Activated CD4-positive, alpha-beta T cell treated with anti-CD3 and anti-CD28 coated beads, Interleukin-2, amount 10 ng/mL, durations not matched to agents 24 days and 14 days (primary cell): ENCODE measurements at places on chromosomes 4 and X. TPM values are rescaled to one million over a fixed set of nuclear protein-coding genes. Genes with fewer than 3 reads are reported as not detected.
A peak's percentile ranks its signal among the peaks of the same experiment; 100 is the strongest.

BRS3 gene
- total RNA-seq: not detected in 2 replicates

PABPC4L gene
- total RNA-seq: not detected in 2 replicates

COL25A1 gene
- not detected in 2 replicates for total RNA-seq

GRID2 gene
- not detected in 2 replicates for total RNA-seq

ADAM29 gene
- total RNA-seq: not detected in 2 replicates

GPR34 gene
- 0.16 and 0.43 TPM in 2 replicates for total RNA-seq

NPFFR2 gene
- total RNA-seq: not detected in 2 replicates

ADAMTS3 gene
- total RNA-seq: not detected in 2 replicates

- no peak for DNase-seq
- H3K4me3 ChIP-seq: no peak overlapping the region
- H3K4me1 ChIP-seq: no peaks in the 10 kb centered on the region
- H3K36me3 ChIP-seq: no peaks in the 10 kb centered on the region
- H3K27me3 ChIP-seq: no peaks in the 10 kb centered on the region
- no peak overlapping the region for H3K27ac ChIP-seq
Observed at GRCh38 chr4:84338367-84338766, 160.7 kb downstream of the NKX6-1 start.

DNA sequence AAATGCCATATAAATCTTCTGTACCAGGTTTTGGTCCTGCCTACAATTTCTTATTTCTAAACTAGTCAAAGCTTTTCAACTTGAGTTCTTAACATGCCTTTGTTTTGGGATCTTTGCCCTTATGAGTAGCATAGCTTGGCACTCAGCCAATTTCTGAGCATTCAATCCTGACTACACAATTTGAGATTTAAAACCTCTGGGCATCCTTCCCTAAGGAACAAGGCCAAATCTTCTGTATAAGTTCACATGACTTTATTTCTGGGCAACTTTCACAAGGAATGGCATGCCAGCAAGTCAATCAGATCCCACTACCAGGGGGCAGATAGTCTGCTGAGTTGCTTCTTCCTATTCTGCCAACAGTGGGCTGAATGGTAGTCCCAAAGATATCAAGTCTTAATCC, 254.2 kb downstream of the ADAMTS3 start:
- no peaks in the 10 kb centered on the region for H3K36me3 ChIP-seq
- H3K4me1 ChIP-seq: peaks cover 6% of the 10 kb centered on the region
- H3K4me3 ChIP-seq: no peak overlapping the region
- DNase-seq: no peak
- H3K27ac ChIP-seq: no peak overlapping the region

GRCh38 chrX:73525928-73526690, 36.9 kb upstream of the CHIC1 start:
- H3K27me3 ChIP-seq: no peaks in the 10 kb centered on the region
- no peaks in the 10 kb centered on the region for H3K36me3 ChIP-seq
- no peak overlapping the region for H3K27ac ChIP-seq
- H3K4me1 ChIP-seq: no peaks in the 10 kb centered on the region
- no peak for DNase-seq
- H3K4me3 ChIP-seq: no peak overlapping the region

GRCh38 chr4:119638359-119638758, 9.8 kb upstream of the PDE5A start:
- H3K27ac ChIP-seq: no peak overlapping the region
- no peaks in the 10 kb centered on the region for H3K4me1 ChIP-seq
- no peak for DNase-seq
- H3K36me3 ChIP-seq: no peaks in the 10 kb centered on the region
- no peak overlapping the region for H3K4me3 ChIP-seq
- peaks cover 13% of the 10 kb centered on the region for H3K27me3 ChIP-seq

DNA sequence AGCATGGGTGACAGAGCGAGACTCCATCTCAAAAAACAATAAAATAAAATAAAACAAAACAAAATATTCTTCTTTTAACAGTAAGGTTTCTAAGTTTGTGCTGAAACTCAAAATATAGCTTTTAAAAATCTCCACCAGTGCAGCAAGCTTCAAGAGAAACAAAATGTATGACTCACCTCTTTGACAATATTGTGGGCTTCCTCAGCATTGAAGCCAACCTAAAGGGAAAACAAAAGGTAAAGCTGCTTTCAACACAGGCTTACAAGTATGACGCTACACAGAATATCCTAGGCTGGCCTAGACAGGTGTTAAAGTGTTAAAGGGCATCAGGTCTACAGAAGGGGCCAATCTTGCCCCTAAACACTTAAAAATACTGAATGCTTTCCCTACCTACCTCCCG, 1.2 kb downstream of the DYNLT3 start:
- H3K27me3 ChIP-seq: no peaks in the 10 kb centered on the region
- peaks cover 10% of the 10 kb centered on the region for H3K36me3 ChIP-seq
- H3K4me1 ChIP-seq: peaks cover 13% of the 10 kb centered on the region
- peak; percentile 66 for DNase-seq
- H3K27ac ChIP-seq: peak overlapping the region; percentile 83
- peak overlapping the region; percentile 79 for H3K4me3 ChIP-seq

DNA sequence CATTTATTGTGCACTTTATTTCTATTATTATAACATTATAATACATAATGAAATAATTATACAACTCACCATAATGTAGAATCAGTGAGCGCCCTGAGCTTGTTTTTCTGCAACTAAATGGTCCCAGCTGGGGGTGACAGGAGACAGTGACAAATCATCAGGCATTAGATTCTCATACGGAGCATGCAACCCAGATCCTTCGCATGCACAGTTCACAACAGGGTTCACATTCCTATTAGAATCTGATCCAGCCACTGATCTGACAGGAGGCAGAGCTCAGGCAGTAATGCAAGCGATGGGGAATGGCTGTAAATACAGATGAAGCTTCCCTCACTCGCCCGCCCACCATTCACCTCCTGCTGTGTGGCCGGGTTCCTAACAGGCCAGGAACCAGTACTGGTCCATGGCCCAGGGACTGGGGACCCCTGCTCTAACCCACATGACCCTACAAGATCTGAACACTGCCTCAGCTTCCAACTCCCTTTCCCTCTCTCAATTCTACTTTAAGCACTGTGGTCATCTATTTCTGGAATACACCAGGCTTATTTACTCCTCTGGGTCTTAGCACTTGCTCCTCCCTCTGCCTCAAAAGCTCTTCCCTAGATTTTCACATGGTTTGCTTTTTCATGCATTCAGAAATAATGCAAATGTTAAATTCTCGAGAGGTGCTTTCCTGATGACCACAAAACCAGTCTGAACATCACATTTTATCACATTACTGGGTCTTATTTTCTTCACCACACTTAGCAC, 166.8 kb upstream of the HCCS start:
- H3K4me1 ChIP-seq: no peaks in the 10 kb centered on the region
- H3K4me3 ChIP-seq: no peak overlapping the region
- no peak for DNase-seq
- no peaks in the 10 kb centered on the region for H3K27me3 ChIP-seq
- H3K36me3 ChIP-seq: no peaks in the 10 kb centered on the region

DNA sequence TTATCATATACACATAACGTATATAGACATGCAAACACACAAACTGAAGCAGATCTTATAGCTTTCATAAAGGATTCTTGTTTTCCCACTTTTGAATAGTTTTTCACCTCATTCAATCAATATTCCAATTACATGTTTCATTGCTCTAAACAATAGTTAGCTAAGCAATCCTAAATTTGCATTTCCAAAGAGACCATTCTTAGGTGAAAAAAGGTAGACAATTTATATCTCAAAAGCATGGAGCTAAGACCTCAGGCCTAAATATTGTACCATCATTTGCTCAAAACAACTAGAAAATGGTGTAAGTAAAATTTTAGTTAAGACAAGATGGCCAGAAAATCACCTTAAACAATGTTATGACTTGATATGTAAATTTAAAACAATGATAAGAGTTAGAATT, 1148.5 kb upstream of the DIAPH2 start:
- H3K4me1 ChIP-seq: no peaks in the 10 kb centered on the region
- no peak for DNase-seq
- no peaks in the 10 kb centered on the region for H3K27me3 ChIP-seq
- H3K4me3 ChIP-seq: no peak overlapping the region
- no peak overlapping the region for H3K27ac ChIP-seq

GRCh38 chr4:1767770-1768366, 25.2 kb upstream of the FGFR3 start:
- no peaks in the 10 kb centered on the region for H3K36me3 ChIP-seq
- H3K4me3 ChIP-seq: peak overlapping the region; percentile 79
- H3K27me3 ChIP-seq: peaks cover 22% of the 10 kb centered on the region
- H3K27ac ChIP-seq: no peak overlapping the region

DNA sequence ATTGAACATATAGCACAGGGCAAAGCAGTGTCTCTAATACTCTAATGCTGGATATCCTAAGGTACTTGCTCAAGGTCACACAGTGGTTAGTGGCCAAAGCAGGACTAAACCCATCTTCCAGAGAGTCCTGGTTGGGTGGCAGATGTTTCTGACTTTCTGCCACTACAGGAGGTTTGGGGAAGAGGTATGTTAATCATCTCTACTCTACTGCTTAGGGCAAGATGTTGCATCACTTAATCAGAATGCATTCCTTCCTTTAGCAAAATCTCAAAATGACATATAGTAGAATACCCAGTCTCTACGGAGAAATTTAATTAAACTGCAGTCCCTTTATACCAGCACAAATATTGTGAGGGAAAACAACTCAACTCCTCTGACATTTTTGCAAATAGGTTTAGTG, 190.7 kb upstream of the FAM241A start:
- DNase-seq: no peak
- H3K36me3 ChIP-seq: no peaks in the 10 kb centered on the region
- no peak overlapping the region for H3K4me3 ChIP-seq
- no peak overlapping the region for H3K27ac ChIP-seq
- no peaks in the 10 kb centered on the region for H3K27me3 ChIP-seq
- no peaks in the 10 kb centered on the region for H3K4me1 ChIP-seq

DNA sequence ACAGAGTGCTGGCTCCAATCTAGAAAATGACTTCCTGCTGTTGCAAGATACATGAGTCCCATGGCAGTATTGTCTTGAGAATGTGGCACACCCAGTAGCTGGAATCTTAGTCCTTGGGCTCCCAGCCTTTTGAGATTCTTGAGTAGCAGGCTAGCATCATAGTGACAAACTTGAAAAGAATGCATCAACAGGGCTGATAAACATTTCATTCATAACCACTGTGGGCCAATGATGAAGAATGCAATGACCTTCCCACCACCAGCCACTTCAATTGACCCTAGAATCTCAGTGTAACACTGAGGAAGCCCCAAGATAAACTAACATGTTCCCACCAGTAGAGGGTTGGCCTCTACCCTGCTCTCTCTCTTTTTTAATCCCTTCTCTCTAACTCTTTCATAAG, 329.3 kb downstream of the GBA3 start:
- H3K27me3 ChIP-seq: no peaks in the 10 kb centered on the region
- DNase-seq: no peak
- no peaks in the 10 kb centered on the region for H3K36me3 ChIP-seq
- no peak overlapping the region for H3K4me3 ChIP-seq
- H3K4me1 ChIP-seq: no peaks in the 10 kb centered on the region

DNA sequence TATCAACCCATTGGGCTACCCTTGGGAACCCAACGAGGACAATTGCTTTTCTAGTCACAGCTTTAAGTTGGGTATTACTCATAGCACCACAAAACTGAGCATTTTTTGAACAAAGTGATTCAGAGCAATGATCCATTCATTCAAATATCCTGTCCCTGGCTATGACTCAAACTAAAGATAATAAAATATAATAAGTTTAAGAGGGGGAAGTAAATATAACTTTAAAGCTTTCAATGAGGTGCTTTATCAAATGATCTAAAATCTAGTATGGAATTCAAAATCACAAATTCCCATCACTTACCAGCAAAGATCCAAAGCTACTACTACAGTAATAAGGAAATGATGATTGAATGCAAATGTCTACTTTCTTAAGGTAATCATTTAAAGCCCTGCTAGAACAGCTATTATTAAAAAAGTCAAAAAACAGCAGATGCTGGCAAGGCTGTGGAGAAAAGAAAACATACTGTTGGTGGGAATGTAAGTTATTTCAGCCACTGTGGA, 39.8 kb upstream of the S100G start:
- H3K27ac ChIP-seq: no peak overlapping the region
- no peaks in the 10 kb centered on the region for H3K27me3 ChIP-seq
- no peak for DNase-seq
- no peak overlapping the region for H3K4me3 ChIP-seq
- peaks cover 8% of the 10 kb centered on the region for H3K36me3 ChIP-seq
- no peaks in the 10 kb centered on the region for H3K4me1 ChIP-seq

DNA sequence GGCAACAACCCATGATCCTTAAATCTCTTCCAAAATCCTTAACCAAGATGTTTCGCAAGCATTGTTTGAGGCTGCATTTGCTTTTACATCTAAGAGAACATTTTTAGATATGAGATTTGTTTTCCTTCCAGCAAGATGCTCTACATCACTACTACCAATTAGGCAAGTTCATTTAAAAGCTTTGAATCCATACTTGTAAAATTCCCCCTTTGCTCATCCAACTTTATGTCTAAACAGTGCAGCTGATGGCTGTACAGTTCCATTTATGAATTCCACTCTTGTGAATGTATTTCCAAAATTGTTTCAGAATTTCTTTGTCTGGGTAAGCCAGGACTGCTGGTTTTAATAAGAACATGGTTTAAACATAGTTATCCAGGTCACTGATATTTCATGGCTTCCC, 31.5 kb downstream of the RAI2 start:
- H3K36me3 ChIP-seq: no peaks in the 10 kb centered on the region
- no peak overlapping the region for H3K4me3 ChIP-seq
- no peak overlapping the region for H3K27ac ChIP-seq
- no peak for DNase-seq
- no peaks in the 10 kb centered on the region for H3K27me3 ChIP-seq

DNA sequence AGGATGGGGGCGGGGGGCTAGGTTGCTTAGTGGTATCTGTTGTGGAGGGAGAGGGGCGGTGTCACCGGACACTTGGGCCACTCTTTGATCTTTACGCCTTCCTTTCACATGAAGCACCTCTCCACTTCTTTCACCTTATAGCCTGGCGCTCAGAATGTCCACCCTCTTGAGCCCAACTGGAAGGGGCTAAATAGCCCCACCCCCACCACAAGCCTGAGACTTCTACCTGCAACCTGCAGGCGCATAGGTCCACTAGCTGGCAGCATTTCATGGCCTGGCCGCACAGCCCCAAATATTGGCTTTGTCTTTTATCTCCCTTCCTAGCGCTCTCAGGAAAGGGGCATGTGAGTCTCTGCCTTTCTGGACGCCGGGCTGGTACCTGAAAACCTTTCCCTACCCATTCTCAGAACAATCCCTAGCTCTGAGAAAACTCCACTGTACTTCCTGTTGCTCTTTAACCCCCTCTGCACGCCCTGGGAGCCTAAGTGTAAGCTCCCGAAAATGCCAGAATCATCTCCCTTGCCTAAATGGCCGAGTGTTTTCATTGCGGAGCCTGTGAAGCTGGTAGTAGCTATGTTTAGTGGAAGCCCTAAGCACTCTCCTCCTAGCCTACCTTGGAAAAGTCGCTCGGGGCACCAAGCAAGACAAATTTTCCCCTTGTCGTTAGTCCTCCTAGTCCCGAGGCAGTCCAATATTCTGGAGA, 1.2 kb upstream of the TRPC5 start:
- DNase-seq: no peak
- H3K4me3 ChIP-seq: no peak overlapping the region
- no peaks in the 10 kb centered on the region for H3K36me3 ChIP-seq
- H3K4me1 ChIP-seq: no peaks in the 10 kb centered on the region
- H3K27ac ChIP-seq: no peak overlapping the region
